ENCODE measurements at places on chromosomes 4 and X.
A peak's percentile ranks its signal among the peaks of the same experiment; 100 is the strongest.

DNA sequence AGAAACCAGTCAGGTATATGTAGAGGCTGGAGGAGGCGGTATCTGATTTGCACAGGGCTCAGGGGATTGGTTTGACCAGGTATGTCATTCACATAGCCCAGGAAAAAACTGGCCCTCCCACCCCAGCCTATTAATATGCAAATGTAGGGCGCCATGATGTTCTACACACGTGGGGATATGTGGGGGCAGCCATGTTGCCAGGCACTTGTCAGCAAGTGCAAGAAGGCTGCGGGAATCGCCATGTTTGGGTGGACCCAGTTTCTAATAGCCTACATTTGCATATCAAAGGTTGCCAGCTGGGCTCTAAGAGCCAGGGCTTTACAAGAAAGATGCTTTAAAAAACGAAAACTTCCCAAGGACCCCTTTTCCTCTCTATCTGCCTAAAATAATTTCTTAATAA is 335.1 kb downstream of the SMARCA1 start:
- no peak for DNase-seq

- DNase-seq, result no peak
Observed at GRCh38 chr4:17526695-17527477, 11.9 kb downstream of the CLRN2 start.

- DNase-seq, result no peak
Observed at GRCh38 chr4:108398316-108398715, 222.1 kb upstream of the RPL34 start.

GRCh38 chr4:84389406-84389805 is 109.7 kb downstream of the NKX6-1 start:
- DNase-seq, result no peak

DNA sequence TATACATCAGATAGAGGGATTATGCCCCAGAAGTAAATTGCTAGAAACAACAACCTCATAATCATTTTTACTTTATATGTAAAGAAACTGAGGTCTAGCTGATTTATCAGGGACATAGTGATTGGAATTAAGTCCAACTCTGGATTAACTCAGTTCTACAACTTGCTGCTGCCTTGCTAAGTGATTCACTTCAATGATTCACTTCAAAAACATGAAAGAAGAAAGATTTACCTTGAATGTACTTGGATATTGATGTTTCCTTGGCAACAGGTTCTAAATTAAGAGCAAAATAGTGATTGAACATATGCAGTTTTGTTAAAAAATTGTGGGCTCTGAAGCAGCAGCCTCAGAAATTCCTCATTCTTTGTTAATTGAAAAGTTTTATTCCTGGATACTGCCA is 99.8 kb upstream of the H2AZ1 start:
- no peak for DNase-seq

DNA sequence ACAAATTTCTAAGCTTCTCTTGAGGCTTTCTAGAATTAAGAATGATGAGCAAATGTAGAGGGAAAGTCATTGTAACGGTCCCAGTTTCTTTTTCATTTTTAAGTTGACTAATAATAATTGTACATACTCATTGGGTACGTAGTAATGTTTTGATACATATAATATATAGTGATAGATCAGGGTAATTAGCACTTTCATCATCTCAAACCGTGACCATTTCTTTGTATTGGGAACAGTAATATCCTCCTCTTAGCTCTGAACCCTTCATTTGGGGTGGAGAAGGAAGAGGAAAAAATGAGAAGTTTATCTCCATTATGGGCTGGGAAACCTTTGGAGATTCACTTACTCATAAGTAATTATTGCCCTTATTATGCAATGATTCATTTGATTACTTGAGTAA is 39.0 kb upstream of the GBA3 start:
- no peak for DNase-seq

GRCh38 chr4:95749204-95749603 is 90.7 kb upstream of the PDHA2 start:
- DNase-seq, result no peak

DNA sequence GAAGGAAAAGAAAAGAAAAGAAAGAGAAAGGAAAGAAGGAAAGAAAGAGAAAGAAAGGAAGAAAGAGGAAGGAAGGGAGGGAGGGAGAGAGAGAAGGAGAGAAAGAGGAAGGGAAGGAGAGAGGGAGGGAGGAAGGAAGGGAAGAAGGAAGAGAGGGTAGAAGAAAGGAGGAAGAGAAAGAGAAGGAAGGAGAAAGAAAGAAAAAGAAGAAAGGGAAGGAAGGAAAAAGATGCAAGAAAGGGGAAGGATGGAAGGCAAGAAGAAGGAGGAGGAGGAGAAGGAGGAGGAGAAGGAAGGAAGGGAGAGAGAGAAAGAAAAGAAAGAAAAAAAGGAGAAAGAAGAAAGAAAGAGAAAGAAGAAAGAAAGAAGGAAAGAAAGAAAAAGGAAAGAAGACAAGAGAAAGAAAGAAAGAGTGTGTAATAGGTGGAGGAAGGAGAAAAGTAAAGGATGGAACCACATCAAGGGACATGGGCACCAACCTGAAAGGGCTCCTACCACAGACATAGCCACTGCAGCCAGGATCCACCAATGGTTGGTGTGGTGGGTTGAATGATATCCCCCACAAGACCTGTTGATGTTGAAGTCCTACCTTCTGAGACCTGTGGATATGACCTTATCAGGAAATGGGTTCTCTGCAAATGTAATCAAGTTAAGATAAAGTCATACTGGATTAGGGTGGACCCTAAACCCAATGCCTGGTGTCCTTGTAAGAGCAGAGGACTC is 80.2 kb downstream of the RELL1 start:
- DNase-seq, result no peak

DNA sequence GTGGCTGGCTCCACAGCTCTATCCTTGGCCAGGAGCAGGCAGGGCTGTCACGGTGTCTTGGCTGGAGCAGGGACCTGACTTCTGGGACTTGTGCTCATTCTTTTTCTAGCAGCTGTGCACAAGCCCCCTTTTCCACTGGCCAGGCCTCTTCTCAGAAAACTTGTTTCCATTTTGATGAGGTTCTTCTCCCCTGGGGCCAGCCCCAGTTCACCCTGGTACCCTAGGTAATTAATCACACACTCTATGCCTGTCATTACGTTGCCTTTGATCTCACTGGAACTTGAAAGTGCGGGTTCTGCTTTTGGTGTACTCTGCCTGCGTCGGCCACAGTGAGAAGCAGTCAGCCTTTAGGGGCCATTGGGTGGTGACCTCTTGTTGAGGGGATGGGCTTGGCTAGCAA is 26.6 kb downstream of the DRD5 start:
- no peak for DNase-seq

GRCh38 chr4:26161030-26161824 is 159.6 kb upstream of the RBPJ start:
- DNase-seq, result no peak

DNA sequence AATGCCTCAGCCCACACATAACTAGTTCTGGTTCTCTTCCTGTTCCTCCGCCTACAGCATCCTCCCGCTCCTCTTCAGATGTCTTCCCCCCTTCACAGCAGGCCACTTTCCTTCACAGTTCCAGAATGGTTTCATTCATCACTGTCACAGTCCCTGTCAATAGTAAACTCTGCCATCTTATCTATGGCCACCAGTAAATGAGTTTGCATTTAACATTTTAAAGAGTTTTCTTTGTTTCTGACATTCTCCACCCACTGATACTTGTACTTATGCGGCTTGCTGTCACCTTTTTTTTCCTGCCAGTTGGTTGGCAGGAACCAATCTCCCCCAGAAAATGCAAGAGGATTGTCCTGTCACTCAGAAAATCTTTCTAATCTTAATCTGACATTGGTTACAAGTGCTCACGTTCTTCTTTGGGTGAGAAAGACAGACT is 114.1 kb downstream of the GLUD2 start:
- DNase-seq, result peak; percentile 24

GRCh38 chrX:138775517-138775916 is 64.0 kb upstream of the FGF13 start:
- DNase-seq, result peak; percentile 28

DNA sequence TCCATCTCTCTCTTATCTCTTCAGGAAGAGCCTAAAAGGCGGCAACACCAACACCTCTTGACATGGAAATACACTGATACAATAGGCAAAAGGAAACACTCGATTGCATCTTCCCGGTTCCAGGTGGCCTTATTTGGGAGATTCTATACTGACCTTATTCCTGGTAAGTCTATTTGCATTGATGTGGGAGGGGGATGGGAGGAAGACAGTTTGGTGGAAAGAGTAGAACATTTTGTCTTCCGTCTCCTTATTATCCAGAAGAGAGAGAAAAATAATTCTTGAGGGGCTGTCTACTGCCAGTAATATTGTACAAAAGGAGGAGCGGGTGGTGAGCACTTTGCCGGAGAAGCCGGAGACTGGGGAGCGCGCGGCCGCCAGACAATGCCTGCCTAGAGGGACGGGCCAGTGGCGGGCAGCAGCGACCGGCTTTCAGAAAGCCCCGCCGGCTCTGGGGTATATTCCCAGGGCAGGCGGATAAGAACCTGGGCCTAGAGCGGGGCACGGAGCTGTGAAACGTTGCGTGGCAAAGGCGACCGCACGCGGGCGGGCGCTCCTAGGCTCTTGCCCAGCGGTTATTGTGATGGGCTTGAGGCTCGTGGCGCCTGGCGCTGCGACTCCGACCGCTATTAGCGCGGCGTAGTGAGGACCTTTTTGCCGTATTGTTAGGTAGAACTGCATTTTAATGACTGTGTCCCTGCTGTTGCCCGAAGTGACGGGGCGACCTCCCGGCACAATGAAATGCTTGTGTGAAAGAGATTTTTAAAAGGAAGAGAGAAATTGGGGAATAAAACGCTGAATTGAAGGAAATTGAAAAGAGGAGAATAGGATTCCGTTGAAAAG is 518 bp downstream of the PRDM8 start:
- DNase-seq, result peak; percentile 12

- DNase-seq, result no peak
Observed at GRCh38 chr4:23369331-23369730, 520.5 kb downstream of the PPARGC1A start.

GRCh38 chr4:519203-519651 is 20.2 kb downstream of the PIGG start:
- no peak for DNase-seq

GRCh38 chr4:108070775-108071174 is 81.1 kb downstream of the HADH start:
- DNase-seq, result no peak

DNA sequence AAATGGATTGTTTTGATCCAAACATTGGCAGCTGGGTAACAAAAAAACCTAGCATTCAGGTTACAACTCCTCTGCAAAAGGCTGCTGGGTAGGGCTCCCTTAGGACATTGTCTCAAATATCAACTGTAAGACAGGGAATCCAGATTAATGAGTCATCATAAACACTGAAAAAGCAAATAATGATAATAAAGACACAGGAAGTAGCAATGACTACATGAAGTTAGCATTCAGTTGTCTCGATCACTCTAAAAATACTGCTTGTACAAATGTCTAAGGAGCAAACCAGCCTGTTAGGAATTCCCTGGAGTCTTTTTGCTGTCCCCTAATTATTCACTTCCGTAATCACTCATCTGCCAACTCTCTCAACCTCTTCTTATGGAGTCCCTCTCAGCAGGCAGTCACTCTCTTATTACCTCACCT is 259.2 kb downstream of the GPC3 start:
- DNase-seq, result no peak

GRCh38 chr4:6322067-6322760 is 52.6 kb downstream of the WFS1 start:
- DNase-seq, result no peak

DNA sequence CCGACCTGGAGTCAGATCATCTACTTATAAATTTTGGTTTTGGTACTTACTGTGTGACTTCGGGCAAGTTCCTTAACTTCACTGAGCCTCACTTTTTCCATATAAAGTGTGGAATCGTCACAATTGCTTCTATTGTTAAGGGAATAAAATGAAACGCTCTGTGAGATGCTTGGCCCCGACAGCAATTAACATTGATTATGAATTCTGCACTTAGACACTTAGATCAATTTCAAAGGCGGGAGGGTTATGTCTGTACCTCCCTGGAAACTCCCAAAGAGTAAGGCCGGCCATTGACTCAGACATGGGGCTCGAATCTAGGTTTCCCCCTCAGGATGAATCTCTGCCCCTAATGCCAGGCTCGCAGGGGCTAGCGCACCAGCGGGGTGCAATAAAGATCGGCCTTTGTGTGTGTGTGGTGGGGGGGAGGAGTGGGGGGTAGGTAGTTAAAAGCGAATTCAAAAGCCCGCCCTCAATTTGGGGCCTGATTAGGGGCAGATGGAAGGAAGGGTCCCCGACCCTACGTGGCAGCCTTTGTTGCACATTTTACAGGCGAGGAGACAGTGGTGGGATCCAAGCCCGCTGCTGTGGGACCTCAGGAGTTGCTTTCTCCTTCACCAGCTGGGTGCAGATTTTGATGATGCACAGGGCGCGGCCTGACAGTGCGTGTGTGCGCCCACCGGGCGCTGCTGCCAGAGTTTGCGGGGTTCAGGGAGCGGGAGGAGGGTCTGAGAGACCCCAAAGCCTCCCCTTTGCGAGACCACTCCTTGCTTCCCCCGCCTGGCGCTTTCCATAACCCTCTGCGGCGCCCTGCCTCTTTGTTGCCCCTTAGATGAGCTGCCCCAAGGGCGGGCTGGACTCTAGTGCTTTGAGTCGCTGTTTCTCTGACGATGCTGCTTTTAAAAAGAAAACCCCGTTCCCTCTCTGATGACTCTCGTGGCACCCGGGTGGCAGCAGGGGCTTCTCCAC is 9.6 kb downstream of the MSX1 start:
- DNase-seq, result no peak

DNA sequence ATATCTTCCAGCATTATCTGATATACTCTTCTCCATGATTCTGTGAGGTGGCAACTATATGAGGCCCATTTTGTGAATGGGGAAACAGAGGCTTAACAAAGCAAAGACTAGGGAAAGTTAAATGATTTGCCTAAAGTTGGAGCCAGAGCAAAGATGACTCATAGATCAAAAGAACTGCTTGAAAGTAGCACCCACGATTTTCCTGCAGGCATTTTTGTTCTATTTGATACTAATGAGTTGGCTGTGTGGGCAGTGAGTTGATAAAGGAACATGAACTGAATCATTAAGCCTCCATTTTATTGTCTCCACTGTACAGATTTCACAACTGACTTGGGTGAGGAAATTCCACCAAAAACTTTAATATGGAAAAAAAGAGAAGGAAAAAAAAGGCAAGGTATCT is 138.9 kb upstream of the IGFBP7 start:
- no peak for DNase-seq

DNA sequence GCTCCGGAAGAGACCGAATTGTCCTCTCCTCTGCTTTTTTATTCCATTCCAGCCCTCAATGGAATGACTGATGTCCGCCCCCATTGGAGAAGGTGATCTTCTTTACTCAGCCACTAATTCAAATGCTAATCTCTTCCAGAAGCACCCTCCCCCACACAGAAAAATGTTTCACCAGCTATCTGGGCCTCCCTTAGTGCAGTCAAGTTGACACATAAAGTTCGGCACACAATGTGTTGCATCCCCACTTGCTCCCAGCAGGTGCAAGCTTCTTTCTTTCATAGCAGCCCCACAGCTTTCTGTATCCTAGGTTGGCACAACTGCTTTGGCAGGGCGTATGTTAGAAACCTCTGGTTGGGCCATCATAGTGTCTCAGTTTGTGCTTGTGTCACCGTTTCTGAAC is 73.3 kb upstream of the TLR3 start:
- no peak for DNase-seq

Data from activated CD4-positive, alpha-beta T cell treated with anti-CD3 and anti-CD28 coated beads, Interleukin-2, Interleukin-6, amounts not matched to agents 100 ng/mL and 50 ng/mL, durations not matched to agents 16 hours and 8 hours (primary cell).